ENCODE measurements at places on chromosomes 3 and 15.

GRCh38 chr3:46096781-46097180 is 69.5 kb upstream of the XCR1 start:
- no peak for DNase-seq

DNA sequence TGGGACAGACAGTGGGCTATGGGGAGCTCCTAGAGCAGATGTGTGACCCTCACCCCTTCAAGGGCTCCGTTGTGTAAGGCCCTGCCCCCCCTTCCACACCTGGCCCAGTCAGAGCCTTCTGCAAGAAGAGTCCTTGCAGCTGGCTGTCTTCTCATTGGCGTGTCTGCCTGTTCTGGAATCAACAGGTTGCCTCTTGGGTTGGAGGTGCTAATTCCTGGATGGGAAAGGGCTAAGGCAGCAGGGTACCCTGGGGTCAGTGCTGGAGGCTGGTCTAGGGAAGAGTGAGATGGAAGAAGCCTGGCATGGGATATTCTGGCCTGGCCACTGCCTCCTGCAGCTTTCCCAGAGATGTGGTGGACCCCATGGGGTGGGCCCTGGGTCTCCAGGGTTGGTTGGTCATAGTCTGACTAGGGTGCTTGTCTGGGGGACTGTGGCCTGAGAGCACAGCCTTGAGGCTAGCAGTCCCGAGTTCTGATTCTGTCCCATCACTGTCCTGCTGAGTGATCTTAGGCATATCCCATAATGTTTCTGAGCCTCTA is 5.1 kb downstream of the TEX264 start:
- no peak for DNase-seq

DNA sequence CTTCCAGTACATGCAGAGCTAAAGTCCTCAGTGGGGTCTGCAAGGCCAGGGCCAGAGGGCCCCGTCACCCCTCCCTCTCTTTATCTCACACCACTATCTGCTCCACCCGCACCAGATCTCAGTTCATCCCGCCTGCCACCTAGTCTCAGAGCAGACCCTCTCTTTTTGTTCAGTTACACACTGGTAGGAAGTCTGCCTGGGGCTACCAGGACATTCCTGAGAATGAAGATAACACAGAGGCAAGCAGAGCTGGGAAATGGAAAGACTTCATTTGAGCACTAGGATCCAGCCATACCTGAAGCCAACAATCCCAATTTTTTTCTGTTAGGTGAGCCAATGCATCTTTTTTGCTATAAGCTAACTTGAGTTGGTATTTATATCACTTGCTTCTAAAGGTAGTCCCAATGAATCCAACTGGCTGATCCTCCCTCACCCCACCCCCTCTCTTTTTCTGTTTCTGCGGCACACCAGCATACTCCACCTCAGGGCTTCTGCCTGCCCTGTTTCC is 24.5 kb downstream of the ATP2B2 start:
- no peak for DNase-seq

DNA sequence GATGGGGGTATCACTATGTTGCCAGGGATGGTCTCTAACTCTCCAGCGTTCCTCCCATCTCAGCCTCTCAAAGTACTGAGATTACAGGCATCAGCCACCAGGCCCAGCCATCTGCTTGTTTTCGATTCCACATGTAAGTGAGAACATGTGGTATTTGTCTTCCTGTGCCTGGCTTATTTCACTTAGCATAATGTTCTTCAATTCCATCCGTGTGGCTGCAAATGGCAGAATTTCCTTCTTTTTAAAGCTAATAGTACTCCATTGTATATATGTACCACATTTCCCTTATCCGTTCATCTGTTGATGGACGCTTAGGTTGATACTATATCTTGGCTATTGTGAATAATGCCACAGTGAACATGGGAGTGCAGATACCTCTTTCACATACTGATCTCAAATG is 70.6 kb downstream of the ASB7 start:
- no peak for DNase-seq

DNA sequence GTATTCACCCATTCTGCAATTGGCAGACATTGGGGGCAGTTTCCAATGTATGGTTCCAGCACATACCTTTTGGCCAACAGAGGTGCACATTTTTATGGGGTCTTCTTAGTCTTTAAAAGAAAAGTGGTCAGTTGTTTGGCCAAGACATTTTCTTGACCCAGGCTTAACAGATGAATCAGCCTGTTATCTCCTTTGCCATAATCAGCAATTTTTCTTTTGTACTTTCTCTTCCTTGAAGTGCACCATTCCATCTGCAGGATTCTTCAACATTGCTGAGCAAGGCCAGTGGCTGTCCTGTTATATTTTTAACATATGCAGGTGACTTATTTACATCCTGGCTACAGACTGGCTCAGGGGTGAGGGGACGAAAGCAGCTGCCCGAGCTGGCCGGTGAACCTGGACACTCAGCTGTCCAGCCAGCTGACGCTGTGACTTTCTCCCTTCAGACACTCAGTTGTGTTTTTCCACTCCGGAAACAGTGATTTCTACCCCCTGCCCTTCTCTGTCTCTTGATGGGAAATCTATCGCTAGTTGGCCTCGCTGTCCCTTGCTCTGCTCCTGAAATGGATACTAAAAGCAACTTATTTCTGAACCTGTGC is 96.5 kb upstream of the TNFAIP8L3 start:
- DNase-seq, result no peak

DNA sequence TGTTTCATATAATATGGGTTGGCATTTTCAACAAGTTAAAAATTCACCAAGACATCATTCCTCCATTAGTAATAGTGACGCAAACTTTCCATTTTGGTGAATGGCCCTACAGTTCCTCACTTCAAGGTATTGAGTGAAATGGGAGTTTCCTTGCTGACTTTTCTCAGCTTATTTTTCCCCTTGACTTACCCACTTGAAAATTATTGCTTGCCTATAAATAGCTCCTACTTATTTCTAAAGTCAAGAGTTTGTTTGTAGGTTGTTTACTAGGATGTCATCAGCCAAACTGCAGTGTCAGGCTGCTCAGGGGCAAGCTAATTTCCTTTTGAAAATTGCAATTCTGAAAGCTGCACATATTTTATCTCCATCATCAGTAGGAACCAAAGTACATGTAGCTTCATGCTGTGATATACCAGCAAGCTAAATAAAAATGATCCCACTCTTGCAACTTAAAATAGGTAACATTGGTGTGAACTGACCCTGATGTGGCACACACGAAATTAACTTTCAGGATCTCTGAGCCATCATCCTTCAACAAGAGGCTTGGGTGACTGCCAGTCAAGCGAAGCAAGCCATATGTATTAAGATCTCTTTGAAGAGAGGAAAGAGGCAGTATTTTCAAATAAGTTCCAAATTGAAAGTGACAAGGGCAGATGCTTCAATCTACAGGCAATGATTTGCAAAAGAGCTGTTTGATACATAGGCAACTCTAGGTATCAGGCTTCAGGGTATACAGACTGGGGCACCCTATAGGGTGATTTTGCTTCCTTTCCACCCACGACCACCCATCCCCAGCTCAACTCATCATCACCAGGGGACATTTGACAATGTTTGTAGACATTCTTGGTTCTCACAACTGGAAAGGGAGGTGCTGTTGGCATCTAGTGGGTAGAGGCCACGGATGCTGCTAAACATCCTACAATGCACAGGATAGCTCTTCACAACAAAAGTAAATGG is 66.8 kb upstream of the RASGRP1 start:
- no peak for DNase-seq

DNA sequence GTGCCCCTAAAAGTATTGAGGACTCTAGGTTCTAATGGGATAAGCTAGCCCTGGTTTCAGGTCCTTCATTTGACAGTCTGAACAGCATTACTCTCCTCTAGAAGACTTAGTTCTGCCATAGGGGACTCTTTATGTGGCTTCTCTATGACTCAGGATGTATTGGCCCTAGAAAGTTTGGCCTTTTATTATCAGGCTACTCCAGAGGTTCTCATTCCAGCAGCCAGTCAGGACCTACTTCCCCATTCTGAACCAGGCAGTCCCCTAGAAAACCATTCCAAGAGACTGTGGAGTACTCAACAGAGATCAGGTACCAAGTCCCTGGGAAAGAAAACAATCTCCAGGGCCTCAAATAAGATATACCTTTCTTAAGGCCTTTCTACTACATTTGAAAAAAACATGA is 157.9 kb upstream of the TSPAN3 start:
- DNase-seq, result no peak

DNA sequence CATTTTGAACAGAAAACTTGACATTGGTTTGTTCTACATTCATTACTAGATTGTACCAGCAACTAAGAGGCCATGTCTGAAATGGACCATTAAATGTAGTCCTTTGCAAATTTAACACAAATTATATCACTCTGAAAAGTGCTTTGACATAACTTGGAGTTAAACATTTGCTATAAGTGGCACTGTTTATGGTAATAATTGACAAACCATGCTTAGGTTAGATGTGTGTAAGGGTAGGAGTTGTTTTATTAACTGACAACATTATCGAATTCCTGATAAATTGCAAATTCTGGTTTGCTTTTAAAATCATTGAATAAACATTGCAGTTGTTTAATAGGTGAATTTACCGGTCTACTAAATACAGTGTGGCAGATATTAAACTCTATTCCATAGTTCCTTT is 6.1 kb upstream of the TMEM207 start:
- DNase-seq, result no peak

- peak; percentile 80 for DNase-seq
Measured at GRCh38 chr3:133038089-133038730, at the start of gene TMEM108. TMEM108 (plus strand) TSS chr3:133038391.

- DNase-seq, result no peak
Measured at GRCh38 chr3:196499807-196500524, 3.6 kb downstream of the RNF168 start.

DNA sequence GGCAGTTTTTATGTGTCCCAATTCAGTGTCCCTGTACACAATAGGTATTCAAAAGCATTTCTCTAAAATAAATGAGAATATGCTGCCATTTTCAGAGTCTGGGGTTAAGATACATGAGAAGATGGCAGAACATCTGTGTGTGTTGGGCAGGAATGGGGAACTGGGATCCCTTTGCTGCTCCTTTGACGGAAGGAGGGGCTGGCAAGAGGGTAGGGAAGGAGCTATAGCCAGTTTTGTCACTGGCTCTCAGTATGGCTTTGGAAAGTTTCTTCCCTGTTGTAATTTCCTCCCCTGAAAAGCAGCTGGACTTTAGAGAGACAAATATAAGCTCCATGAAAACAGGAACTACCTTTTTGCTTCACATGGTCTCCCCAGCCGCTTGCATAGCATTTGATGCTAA is 137.5 kb upstream of the PRR23C start:
- no peak for DNase-seq

DNA sequence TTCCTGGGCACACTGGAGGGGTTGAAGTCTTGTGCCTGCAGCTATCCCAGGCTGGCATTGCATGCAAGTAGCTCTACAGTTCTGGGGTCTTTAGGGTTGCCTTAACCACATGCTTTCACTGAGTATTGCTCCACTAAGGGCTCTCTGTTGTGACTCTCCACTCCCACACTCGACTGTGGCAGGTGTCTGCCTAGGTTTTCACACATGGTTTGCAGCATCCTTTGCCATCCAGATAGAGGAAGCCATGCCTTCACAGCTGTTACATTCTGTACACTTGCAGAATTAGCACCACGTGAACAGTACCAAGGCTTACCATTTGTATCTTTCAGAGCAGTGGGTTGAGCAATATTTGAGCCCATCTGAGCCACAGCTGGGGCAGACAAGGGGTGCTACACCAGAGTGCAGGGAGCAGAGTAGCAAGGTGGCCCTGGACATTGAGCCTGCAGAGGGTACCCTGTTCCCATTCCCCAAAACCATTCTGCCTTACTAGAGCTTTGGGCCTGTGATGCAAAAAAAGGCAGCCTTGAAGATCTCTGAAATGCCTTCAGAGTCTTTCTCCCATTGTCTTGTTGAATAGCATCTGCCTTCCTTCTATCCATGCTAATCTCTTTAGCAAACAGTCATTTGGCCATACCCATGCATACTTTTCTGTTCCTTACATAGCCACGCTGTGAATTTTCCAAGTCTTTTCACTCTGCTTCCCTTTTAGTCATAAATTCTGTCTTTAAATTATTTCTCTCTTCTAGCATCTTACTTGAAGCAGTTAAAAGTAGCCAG is 95.2 kb upstream of the PLCL2 start:
- DNase-seq, result no peak

DNA sequence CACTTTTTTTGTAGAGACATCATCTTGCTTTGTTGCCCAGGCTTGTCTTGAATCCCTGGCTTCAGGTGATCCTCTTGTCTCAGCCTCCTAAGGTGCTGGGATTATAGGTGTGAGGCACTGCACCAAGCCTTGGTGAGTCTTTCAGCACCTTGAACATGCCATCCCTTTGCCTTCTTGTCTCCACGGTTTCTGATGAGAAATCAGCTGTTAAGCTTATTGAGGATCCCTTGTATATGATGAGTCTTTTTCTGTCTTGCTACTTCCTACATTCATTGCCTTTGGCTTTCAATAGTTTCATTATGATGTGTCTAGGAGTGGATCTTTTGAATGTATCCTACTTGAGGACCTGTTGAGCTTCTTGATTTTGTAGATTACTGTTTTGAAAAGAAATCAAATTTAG is 35.9 kb upstream of the TMCC1 start:
- DNase-seq, result no peak

DNA sequence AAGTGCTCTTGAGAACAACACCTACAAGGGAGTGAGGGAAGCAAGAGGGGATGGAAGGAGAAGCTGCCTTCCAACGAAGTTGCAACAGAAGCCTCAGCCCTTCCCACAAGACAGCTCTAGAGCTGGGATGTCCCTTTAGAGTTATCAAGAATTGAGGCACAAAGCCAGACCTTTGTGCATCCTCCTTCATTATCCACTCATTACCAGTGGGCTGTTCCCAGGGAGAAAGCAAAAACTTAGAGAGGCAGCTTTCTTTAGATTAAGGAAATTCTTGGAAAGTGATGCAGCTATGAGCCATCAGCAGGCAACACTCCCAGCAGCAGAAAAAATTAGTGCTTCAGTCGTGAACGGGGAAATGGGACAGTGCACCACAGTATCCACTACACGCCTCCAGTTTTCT is 10.6 kb upstream of the CD96 start:
- DNase-seq, result no peak

- DNase-seq, result no peak
Measured at GRCh38 chr15:75070674-75071073, 47.3 kb downstream of the PPCDC start.

- no peak for DNase-seq
Measured at GRCh38 chr15:90259524-90259923, 5.9 kb upstream of the NGRN start.

DNA sequence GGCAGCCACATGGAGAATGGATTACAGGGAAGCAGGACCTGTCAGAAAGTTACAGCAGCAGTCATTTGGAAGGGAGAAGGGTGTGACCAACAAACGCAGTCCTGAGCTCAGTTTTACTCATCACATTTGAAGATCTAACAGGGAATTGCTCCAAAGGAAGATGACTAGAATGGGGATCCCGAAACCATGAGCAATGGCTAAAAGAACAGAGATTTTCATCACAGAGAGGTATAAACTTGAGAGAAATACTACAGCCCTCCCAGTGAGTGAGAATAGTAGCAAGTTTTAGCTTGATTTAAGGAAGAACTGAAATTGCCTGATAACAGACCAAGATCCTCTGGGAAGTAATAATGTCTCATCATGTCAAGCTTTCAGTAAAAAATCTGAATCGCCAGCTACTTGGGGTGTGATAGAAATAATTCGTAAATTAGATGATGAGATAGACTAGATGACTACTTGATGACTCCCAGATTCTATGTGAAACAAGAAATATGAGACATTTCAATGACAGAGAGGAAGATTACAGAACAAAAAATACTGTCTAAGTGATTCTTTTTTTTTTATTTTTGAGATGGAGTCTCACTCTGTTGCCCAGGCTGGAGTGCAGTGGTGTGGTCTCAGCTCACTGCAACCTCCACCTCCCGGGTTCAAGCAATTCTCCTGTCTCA is 16.9 kb downstream of the CD47 start:
- no peak for DNase-seq

- DNase-seq, result no peak
Measured at GRCh38 chr15:42553554-42553953, 4.9 kb downstream of the HAUS2 start.

GRCh38 chr3:130679218-130679617 is 67.4 kb downstream of the PIK3R4 start:
- no peak for DNase-seq

All from anterior cingulate cortex (tissue), 58 donors.